ENCODE measurements at places on chromosomes 4 and X.

- DNase-seq, result no peak
Measured at GRCh38 chr4:87620491-87620890, 12.2 kb downstream of the DSPP start.

- no peak for DNase-seq
Measured at GRCh38 chr4:148109216-148109615, 333.0 kb downstream of the NR3C2 start.

- DNase-seq, result no peak
Measured at GRCh38 chrX:23919706-23920320, 12.0 kb downstream of the CXorf58 start.

DNA sequence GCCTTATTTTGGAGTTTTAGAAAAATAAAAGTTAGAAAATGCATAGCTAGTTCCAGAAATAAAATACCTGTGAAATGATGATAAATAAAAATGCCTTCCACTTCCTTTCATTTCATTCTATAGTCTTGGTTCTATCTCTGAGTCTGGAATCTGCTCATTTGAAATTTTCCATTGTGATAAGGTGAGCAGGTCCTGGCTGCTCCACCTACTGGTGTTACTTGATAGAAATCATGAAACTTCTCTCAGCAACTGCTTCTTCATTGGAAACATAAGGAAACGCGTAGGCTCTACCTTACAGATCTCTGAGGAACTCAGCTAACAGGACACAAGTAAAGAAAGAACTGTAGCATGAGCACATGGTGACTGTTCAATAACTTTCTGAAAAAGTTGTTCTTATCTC is 141.8 kb downstream of the DCHS2 start:
- DNase-seq, result peak; percentile 6

GRCh38 chr4:136918772-136919171 is 613.5 kb downstream of the PCDH18 start:
- no peak for DNase-seq

DNA sequence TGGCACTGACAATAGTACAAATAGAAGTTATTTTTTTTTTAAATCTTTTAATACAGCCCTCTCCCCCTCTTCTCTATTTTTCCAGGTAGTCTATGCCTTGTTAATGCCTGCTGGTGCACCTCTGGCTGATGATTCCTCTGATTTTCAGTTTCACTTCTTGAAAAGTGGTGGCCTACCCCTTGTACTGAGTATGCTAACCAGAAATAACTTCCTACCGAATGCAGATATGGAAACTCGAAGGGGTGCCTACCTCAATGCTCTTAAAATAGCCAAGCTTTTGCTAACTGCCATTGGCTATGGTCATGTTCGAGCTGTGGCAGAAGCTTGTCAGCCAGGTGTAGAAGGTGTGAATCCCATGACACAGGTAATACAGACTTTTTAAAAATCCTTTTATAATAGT is 99.1 kb downstream of the USP9X start:
- no peak for DNase-seq

DNA sequence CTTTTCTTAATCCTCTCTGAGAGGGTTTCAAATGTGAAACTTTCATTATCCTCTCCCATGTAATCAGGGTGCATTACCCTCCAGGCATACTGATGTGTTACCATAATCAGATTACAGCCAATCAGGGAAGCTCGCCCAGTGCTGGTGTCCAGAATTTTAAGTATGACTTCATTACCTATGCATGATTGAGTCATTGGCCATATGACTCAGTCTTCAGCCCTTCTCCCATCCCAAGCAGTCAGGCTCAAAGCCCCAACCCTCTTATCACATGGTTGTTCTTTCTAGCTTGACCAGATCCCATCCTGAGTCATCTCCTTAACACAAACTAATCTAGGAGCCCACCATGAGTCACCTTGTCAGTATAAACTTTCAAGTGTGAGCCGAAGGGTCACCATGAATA is 1668.1 kb upstream of the AGA start:
- DNase-seq, result peak; percentile 95

GRCh38 chr4:159538556-159538955 is 435.7 kb downstream of the RAPGEF2 start:
- DNase-seq, result no peak

DNA sequence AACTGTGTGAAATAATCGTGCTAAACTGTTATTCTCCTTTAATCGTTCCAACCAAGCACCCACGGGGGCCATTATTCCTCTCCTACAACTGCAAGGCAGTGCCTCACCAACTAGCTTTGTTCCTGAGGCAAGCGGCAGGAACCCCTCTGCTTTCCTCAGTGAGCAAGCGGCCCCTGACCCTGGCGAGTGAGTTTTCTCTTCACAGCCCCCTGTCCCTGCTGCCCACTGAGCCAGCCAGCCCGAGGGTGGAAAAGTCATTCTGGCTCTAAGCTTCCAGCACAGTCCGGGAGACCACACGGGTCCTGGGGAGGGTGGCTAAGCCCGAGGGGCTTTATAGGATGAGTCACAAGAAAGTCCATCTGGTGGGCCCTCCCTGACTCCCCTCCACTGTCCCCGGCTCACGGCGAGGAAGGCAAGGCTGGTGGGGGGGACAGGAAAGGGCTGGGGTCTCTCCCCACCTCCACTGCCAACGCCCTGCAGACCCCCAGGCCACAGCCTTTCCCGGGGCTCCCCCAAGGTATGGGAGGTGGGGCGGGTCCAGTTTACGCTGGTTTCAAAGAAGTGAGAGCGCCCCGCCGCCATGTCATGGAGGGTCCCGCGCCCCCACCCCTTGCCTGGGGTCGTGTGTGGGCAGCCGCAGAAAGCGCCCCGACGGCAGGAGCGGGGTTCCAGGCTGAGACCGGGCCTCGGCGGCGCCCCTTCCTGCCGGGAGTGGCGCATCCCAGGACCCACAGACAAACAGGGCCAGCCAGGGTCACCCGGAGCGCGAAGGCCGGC is 45.0 kb downstream of the CPLX1 start:
- DNase-seq, result no peak

DNA sequence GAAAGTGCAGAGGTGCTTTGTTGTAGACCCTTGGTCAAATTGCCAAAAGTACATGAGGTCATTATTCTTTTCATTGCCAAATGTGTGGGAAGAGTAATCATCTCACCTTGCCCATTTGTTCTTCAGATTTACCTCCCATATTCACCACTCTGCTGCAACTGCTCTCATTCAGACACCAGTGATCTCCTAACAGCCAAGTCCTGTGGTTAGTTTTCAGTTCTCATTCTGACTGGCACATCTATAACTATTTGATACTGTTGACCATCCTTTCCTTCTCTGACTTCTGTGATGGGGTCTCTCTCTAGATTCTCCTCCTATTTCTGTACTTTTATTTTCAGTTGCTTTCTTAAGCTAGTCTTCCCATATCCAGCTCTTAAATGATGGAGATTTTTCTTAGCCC is 39.8 kb downstream of the GRIA3 start:
- no peak for DNase-seq

GRCh38 chrX:122934131-122934530 is 249.9 kb upstream of the GRIA3 start:
- DNase-seq, result no peak

- peak; percentile 70 for DNase-seq
Measured at GRCh38 chr4:119623025-119623424, 5.6 kb downstream of the PDE5A start.

- DNase-seq, result no peak
Measured at GRCh38 chr4:44869222-44869882, 143.0 kb upstream of the GNPDA2 start.

DNA sequence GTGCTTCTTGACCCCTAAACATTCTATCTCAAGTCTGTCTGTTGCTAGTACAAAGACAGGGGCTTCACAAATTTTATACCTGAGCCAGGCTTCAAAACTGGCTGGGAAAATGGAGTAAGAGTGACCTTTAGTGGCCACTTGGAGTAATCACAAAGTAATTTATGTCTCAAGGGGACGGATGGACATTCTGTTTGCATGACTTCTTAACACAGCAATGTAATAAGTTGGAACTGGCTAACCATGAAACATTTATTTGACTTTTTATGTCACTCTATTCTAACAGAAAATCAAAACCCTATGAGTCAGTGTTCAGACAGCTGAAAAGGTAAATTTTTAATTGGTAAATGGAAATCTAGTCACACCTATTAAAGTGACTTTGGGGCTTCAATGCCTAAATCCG is 600.6 kb downstream of the ANKRD50 start:
- DNase-seq, result peak; percentile 55

DNA sequence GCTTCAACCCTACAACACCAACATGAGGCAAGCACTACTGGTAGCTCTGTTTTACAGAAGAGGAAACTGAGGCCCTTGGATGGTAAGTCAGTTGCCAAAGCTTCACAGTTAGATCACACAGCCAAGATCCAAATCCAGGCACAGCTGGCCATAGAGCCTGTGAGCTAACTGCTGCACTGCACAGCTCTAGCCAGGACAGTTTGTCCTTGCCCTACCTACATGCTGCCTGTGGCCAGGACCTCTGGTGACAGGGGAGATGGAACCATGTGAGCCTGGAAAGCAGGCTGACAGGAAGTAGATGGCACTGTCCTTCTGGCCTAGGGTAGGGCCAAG is 257.8 kb downstream of the FBXW7 start:
- DNase-seq, result no peak

DNA sequence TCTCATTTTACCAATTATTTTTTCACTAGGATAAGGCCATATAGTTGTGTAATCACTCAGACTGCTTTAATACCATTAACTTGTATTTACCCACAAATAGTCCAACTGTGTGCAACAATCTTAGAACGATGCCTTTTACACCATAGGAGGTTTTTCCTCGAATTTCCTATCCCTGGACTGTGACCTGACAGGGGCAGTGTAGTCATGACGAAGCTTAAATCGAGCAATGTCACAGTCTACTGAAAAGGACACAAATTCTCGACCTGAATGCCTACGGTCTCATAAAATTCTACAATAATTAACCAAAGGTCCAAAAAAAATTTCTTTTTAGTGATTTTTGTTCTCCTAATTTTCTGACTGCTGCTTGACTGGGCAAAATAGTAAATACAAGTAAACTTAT is 208.9 kb downstream of the ADAMTS3 start:
- no peak for DNase-seq

DNA sequence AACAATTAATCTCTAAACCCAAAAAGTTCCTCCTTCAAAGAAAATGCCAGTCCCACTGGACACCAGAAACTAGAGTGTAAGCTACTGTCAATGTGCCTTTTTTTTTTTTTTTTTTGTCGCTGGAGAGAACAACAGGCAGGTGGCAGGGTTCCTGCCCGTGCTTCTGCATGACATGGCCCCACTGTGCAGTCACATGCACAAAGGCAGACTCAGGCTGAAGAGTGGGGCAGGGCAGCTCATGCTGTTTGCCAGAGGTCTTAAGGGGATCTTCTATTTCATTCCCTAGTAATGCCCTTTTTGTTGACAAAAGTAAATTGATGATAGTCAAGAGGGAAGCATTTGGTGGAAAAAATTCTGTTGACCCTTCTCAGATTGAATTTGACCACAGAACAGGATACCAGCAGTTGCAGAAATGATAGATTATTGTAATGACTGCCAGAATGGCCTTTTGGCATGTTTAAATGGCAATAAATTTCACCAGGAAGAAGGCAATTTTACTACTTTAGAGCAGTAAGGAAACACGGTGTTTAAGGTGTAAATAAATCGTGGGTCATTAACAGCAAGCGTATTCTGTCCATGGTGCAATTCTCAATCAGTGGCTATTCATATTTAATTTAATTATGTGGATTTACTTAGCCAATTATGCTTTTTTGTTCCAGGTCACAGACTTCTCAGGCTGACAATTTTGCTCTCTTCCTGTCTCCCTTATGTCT is 80.9 kb downstream of the NKX6-1 start:
- no peak for DNase-seq

- no peak for DNase-seq
Measured at GRCh38 chrX:97397371-97397770, 513.7 kb downstream of the RPA4 start.

DNA sequence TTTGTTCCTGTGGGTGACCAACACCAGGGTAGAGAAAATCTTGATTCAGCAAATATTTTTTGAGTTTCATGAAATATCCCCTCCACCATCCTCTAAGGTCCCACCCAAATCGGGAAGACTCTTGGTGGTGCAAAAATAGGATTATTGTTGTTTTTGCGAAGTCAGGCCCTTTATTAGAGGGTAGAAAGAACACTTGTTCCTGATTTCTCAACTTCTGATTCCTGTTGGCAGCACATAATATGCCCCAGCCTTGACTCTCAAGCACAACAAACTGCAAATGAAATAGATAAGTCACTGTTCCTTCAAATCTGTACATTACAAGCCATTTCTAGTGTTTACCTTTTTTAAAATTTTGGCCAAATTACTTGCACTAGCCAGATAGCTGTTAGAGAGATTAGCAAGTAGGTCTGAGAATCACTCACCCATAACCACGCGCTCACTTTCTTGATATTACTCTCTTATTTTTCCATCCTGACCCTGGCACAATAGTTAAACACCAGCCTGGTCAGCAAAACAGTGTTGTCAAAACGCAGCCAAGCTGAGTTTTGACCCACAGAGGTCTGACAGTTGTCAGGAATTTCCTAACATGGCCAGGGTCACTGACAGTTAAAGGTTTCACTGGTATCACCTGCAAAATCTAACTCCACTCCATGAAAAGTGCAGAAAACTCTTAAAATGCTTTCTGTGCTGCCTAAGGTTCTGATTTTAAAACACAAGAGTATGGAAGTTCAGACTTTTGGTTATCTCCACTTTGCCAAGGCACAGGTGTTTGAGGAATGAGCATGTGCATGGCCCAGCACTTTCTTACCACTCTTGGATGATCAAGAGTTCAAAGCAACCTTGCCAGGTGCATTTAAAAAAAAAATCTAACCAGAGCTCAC is 69.8 kb downstream of the RBM47 start:
- DNase-seq, result no peak

DNA sequence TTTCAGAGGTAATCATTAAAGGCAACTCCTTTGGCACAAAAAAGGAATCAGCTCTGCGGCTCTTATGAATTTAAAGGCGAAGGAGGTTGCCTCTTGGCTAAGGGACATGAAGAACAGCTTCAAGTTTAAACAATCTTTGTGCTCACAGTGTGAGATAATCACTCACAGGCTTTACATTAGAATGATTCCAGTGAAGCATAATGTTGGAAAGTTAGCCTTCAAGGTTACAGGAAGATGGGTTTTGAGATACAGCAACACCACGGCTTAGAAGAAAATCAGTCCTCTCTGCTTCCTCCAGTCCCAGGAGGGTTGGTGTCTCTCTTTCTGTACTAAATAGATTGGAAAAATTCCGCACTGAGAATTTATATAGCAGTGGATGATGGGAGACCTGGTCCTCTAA is 11.6 kb upstream of the SCD5 start:
- no peak for DNase-seq

- no peak for DNase-seq
Measured at GRCh38 chr4:5034206-5034605, 14.9 kb upstream of the CYTL1 start.

DNA sequence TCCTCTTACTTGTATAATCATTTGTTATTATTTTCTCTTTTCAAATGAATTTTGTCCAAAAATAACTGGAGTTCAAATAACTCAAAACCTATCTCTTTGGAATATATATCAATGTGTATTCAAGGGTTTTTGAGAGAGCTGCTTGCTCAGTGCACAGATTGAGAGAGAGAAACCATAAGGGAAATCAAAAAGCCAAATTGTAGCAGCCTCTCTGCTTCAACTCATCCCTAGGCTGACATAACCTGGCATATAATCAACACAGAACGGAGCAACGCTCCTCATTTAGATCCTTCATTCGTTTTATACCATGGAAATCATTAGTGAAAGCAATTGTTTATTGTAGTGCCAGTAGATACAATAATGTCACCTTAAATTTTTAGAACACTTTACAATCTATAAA is 1.8 kb upstream of the GPM6A start:
- no peak for DNase-seq

Data from M059J (cell line).